ENCODE measurements at places on chromosomes 2 and 18.

GRCh38 chr2:61793389-61793836 lies 60.4 kb downstream of the FAM161A start:
- DNase-seq, result peak; percentile 22

DNA sequence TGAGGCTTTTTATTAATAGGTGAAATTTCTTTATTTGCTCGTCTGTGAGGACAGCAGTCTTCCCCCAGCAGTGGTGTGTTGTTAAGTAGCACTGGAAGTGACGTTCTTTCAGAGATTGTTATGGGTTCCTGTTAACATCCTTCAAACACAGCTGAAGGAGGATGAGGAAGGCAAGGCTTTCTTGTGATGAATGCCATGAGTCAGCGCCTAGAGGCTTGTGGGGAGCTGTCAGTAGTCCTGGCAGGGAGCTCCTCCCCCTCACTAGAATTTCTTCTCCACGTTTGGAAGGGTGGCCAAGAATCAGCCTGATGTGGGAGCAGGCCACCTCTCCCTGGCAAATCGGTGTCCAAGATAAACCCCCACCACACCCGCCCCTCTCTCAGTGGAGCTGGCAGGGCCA lies 113.2 kb downstream of the ARHGEF4 start:
- DNase-seq, result no peak

DNA sequence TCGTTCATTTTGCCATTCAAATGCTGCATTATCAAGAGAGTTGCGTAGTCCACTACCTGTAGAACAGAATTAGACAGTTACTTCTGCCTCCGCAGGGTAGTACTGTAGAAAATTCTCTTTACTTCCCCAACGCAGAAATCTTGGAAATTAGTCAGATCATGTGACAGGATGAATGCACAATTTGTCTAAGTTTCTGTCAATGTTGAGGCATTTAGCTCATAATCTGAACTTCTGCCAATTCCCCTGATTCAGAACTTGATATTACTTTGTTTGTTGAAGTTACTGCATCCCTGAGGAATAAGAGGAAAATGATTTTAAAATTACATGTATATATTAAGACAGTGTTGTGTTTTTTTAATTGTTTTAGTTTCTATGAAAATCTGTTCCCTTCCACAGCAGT lies 83.4 kb downstream of the TTC27 start:
- DNase-seq, result no peak

DNA sequence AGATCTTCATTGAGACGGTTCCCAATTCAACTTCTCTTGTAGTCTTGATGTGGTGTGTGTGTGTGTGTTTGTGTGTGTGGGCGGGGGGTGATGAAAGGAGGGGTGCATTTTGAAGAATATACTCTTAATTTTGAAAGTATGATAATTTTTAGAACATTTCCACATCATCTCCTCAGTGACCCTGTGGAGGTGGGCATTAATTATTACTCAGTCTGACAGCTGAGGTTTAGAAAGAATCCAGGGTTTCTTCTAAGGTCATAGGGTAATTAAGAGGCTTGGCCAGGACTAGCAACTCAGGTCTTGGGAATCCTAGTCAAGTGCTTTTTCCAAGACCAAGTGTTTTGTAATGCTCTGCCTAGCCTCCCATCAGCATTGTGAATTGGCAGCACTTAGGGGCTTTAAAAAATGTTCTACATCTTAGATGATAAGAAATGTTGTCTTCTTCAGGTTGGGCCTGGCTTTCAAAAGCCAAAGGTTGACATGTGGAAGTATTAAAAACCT lies 100.5 kb downstream of the SPTBN1 start:
- DNase-seq, result no peak

GRCh38 chr2:19297716-19298115 lies 60.7 kb downstream of the OSR1 start:
- no peak for DNase-seq

DNA sequence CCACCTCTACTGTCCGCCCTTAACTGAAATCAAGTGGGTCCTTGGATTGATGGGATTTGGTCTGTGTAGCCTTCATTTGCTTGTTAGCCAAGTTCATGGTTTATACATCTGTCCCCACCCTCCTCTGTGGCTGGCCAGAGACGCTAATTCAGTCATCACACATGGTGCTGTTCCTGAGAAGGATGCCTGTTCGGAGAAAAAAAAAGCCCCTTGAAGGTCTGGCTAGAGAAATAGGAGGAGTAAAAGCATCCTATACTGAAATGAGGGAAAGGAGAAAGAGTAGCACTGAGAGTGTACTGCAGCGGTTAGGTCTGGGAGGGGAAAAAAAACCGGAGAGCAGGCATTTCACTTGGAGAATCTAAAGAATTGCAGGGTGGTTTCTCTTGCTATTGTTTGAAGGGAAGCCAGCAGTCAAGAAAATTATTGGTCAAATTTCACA lies 180.6 kb upstream of the EPAS1 start:
- DNase-seq, result no peak

DNA sequence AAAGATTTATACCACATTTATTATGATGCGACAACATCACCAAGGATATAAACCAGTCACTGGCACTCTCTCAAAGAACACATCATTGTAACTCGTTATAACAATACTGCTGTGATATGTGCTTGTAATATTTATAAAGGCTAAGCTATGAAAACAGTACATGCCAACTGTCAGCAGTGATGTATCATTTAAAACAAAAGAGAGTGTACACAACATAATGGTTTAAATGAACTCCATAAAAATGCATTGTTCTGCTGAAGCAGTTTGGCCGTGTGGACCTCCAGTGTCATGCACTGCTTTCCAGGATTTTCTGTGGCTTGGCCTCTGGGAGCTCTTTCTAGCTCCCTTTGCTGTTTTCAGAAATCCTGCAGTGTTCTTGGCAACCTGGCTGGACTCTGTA lies 215.6 kb downstream of the MTX2 start:
- DNase-seq, result no peak

- DNase-seq, result no peak
These were observed 56.4 kb downstream of the ZFP36L2 start for GRCh38 chr2:43169987-43170386.

- no peak for DNase-seq
These were observed 109.3 kb downstream of the MBP start for GRCh38 chr18:77023102-77023782.

DNA sequence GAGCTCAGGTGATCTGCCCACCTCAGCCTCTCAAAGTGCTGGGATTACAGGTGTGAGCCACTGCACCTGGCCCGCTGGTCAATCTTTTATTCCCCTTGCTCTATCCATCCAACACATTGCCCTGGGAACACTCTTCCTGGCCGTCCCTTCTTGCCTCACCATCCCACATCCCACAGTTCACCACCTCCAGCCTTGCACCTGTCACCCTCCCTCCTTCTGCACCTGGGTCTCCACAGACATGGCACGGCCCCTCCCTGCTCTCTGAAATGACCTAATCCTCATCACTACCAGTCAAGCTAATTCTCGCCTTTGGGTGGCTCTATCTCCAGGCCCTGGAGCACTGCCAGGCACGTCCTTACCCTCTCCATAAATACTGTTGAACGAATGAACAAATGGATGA lies 116.9 kb upstream of the TEX51 start:
- DNase-seq, result no peak

GRCh38 chr18:55114876-55115275 lies 155.6 kb upstream of the CCDC68 start:
- DNase-seq, result no peak

GRCh38 chr2:16238001-16238761 lies 297.8 kb downstream of the MYCN start:
- no peak for DNase-seq

DNA sequence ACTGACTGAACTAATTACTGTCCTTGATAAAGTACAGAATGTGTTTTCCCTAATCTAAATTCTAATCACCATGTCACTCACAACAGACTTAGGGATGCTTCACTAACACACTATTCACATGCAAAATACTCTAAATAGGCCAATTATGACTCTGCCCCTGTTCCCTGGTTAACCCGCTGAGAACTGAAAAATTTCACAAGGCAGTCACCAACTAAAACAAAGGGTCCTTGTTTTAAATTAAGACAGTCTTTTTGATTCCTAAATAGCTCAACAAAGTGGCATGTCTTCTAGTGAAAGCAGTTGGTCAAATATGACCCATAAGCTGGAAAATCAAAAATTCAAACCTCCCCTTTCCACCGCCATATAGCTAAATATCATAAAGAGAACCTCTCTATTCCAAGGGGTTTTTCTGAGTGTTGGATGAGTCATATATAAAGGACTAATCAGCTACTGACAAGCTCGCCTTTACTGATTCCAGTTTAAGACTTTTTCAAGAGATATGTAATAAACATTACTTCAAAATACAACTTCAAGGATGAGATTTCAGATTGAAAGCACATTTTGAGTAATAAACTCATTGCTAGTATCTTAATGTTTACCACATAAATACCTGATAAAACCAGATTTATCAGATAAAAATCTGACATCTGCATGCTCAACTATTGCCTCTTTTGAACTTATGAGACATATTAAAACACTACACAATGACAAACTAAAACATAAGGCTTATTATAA lies 235.8 kb downstream of the TCF4 start:
- no peak for DNase-seq

DNA sequence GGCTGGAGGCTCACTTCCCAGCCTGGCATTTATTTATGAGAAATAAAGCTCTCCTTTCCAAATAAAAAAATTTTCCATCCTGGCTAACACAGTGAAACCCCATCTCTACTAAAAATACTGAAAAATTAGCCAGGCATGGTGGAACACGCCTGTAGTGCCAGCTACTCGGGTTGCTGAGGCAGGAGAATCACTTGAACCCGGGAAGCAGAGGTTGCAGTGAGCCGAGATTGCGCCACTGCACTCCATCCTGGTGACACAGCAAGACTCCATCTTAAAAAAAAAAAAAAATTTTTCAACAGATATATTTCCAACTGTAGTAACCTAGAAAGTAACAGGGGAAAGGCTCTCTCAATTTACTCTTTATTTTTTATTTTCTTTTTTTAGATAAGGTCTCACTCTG lies 6.1 kb upstream of the PCBP1 start:
- DNase-seq, result no peak

- no peak for DNase-seq
These were observed 4.2 kb downstream of the SMAD2 start for GRCh38 chr18:47926101-47926850.

GRCh38 chr2:17583166-17583565 lies 42.7 kb downstream of the VSNL1 start:
- no peak for DNase-seq

DNA sequence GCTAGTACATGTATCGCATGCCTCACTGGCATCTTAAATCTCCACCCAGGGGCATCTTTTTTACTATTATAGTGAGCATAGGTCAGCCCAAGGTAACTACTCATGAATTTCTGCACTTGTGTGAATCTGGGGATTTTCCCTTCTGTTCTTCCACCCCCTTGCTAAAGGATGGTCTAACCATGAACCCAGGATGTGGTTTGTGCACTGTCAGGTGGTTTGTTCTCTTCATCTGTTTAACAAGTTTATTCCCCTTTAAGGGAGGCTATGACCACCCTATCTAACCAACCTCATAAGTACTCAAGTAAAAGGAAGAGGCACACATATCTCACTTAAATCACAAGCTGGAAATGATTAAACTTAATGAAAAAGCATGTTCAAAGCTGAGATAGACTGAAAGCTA lies 243.0 kb downstream of the RPRM start:
- DNase-seq, result no peak

GRCh38 chr18:76328140-76328539 lies 166.9 kb downstream of the ZNF516 start:
- no peak for DNase-seq

GRCh38 chr2:79016342-79016741 lies 9.2 kb upstream of the REG3G start:
- no peak for DNase-seq

DNA sequence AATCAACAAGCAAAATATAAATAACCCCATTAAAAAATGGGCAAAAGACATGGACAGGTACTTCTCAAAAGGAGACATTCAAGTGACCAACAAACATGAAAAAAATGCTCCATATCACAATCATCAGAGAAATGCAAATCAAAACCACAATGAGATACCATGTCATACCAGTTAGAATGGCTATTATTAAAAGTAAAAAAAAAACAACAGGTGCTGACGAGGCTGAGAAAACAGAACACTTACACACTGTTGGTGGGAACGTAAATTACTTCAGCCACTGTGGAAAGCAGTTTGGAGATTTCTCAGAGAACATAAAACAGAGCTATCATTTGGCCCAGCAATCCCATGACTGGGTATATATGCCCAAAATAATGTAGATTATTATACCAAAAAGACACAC lies 69.1 kb downstream of the CWC22 start:
- no peak for DNase-seq

- no peak for DNase-seq
These were observed 43.7 kb downstream of the PTPN2 start for GRCh38 chr18:12840382-12840781.

GRCh38 chr2:71006955-71007799 lies 12.5 kb upstream of the TEX261 start:
- no peak for DNase-seq

DNA sequence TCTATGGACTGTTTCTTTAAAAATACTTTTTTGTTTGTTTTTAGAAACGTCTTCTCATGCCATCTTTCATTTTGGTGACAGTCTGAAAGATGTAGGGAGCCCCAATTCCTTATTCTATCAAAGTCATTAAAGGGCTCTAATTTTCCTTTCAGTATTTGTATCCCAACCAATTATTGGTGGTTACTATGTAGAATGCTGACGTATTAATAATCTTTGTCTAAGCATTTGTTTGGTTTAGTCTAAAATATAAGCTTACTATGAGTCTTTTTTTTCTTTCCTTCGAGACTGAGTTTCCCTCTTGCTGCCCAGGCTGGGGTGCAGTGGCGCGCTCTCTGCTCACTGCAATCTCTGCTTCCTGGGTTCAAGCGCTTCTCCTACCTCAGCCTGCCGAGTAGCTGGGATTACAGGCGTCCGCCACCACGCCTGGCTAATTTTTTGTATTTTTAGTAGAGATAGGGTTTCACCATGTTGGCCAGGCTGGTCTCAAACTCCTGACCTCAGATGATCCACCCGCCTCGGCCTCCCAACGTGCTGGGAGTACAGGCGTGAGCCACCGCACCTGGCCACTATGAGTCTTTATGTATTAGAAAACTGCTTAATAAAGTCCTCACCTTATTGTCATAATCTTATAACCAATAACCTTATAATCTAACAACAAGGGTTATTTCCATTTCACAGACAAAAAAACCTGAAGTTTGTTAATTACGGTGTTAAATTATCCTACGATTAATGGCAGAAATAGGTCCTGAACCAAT lies 849 bp upstream of the VRK2 start:
- no peak for DNase-seq

- DNase-seq, result no peak
These were observed 93.8 kb downstream of the MBD2 start for GRCh38 chr18:54130631-54131030.

DNA sequence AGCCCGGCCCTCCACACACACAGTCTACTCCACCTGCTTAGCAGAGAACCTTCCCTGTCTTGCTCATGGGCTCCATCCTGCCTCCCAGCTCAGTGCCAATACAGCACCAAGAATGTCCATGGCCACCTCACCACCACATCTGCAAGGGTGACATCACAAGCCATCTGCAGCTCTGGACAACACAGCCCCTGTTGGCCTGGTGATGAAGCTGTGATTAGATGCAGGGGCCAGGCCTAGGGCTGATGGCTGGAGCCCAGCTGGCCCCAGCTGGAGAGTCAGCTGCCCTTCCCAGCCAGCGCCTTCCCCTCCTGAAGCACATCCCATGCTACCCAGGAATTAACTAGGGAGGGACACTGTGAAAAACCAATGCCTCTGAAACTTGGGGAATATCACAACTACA lies 91.1 kb downstream of the TTC32 start:
- DNase-seq, result no peak

- DNase-seq, result no peak
These were observed 72.9 kb downstream of the CLHC1 start for GRCh38 chr2:55159037-55159651.

GRCh38 chr2:26696351-26696816 lies 3.9 kb downstream of the KCNK3 start:
- DNase-seq, result no peak
